MM.1S (cell line): ENCODE measurements at places on chromosomes 1 and 21.

- no peak for DNase-seq
Observed at GRCh38 chr1:183548116-183548515, 42.1 kb downstream of the NCF2 start.

- DNase-seq, result no peak
Observed at GRCh38 chr21:18335651-18336236, 67.8 kb downstream of the TMPRSS15 start.

GRCh38 chr1:240092301-240093119 is 827 bp downstream of the FMN2 start:
- no peak for DNase-seq

DNA sequence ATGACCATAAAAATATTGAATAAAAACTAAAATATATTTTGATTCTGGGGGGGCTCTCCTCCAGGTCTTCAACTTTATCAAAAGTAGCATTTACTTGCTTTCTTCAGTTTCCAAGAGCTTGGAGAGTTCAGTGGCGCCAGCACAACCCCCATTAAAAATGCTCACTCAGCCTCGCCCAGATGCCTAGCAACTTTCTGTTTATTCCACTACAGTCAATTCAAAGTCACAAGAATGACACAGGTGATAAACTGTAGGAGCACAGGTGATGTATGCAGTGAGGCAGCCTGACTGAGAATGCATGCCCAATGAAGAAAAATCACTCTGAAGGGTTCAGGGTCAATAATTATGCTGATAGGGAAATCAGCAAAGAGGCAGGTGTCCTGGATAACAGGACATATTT is 159.4 kb upstream of the ATP1B1 start:
- DNase-seq, result no peak

DNA sequence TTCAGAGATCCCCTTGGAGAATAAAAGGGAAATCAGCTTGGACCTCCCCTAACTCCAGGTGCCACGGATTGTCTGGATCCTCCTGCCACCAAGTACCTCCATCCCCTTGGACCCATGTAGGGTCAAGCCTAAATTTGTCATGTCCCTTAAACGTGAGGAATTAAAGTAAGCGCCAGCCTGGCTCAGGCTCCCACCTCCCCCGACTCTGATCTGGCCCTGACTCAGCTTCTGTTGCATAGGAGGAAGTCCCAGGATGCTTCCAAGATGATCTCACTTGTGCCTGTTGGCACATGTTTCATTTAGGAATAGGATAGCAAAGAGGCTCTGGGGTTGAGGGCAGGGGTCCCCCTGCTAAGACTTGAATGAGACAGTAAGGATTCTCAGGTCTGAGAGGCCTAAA is 231.9 kb upstream of the JUN start:
- no peak for DNase-seq

GRCh38 chr1:213659580-213660547 is 327.9 kb upstream of the PROX1 start:
- no peak for DNase-seq

GRCh38 chr1:7582460-7582972 is 188.6 kb upstream of the VAMP3 start:
- DNase-seq, result no peak

- no peak for DNase-seq
Observed at GRCh38 chr1:24862775-24863483, 67.1 kb downstream of the RUNX3 start.

- no peak for DNase-seq
Observed at GRCh38 chr1:89171067-89171438, 4.8 kb downstream of the GBP7 start.

DNA sequence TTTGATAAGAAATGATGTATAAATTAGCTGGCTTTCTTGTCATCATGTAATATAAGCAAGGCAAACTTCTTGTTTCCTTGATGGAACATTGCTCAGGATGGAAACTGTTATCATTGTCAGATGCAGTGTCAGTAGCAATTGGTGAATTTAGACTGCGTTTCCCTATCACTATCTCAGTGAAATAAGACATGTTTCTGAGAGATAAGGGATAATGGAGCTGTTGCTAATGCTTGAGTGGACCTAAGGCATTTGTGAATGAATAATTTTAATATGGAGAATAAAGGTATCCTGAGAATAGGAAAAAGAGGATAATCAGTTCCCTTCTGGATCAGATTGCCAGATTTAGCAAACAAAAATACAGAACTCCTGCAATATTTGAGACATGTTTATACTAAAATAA is 160.9 kb downstream of the HLX start:
- DNase-seq, result no peak

- no peak for DNase-seq
Observed at GRCh38 chr21:8993943-8994639, 1527.3 kb upstream of the TPTE start.

- DNase-seq, result peak; percentile 43
Observed at GRCh38 chr1:31901838-31902509, 36.2 kb downstream of the PTP4A2 start.

DNA sequence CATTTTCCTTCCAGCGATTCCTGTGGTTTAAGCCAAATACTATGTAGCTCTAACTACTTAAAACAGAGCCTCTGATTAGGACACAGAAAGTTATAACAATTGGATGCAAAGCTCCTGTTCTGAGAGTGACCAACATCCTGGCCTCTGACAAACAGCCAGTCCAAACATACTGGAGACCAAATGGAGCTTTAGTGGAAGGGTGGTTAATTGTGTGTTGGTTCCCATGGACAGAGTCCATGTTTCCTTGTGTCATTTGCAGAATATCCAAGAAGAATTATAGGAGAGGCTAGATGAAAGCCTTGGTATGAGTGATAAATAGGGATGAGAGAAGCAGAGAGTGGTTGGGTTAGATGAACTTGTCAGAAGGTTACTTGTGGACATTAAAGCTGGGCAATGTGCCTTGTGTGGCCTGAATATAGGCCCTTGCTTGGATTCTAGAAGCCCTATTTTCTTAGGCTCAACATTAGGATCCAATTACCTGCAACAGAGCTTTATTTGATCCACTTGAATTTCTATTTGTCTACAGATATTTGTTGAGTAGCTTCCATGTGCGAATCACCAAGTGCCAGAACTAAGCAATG is 180.5 kb upstream of the GORAB start:
- DNase-seq, result no peak

GRCh38 chr21:45309069-45309986 is 21.6 kb upstream of the POFUT2 start:
- peak; percentile 61 for DNase-seq

DNA sequence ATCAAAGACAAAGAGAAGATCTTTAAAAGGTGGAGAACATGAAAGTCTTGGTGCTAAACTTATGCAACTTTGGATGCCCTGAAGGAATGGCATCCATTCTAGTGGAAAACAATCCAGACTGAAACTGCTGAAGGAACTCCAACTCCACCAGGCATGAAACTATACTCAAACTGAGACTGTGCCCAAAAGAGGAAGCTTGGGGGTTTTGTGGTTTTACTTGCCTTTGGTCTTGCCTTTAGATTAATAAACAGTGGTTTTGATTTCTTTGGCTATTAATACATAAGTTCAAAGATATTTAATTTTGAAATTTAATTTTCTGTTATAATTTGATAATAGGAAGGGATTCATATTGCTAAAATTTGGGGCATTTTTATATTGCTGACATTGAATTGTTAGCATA is 17.4 kb upstream of the SLC30A10 start:
- peak; percentile 62 for DNase-seq

- DNase-seq, result no peak
Observed at GRCh38 chr1:47948126-47948525, 49.1 kb downstream of the TRABD2B start.

- no peak for DNase-seq
Observed at GRCh38 chr1:44547837-44548236, 126.4 kb downstream of the TMEM53 start.

GRCh38 chr1:13830616-13831280 is 130.8 kb downstream of the PRDM2 start:
- no peak for DNase-seq

- peak; percentile 12 for DNase-seq
Observed at GRCh38 chr21:16193496-16194094, 463.8 kb downstream of the USP25 start.

GRCh38 chr1:184743062-184743756 is 11.4 kb downstream of the EDEM3 start:
- peak; percentile 95 for DNase-seq

DNA sequence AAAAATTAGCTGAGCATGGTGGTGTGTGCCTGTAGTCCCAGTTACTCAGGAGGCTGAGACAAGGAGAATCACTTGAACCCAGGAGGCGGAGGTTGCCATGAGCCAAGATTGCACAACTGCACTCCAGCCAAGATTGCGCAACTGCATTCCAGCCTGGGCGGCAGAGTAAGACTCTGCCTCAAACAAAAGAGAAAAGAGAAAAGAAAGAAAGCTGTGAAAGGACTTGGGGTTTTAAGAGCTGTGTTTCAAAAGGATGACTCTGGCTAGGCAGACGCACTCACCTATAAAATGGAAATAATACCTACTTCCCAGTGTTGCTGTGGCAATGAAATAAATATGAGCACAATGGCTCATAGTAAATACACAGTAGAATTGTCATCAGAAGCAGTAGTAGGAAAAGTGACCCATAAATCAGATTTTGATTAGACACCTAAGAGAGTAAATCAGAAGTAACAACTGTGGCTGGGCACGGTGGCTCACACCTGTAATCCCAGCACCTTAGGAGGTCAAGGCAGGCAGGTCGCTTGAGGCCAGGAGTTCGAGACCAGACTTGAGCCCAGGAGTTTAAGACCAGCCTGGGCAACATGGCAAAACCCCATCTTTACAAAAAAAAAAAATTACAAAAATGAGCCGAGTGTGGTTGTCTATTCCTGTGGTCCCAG is 45.9 kb upstream of the PUM1 start:
- no peak for DNase-seq

DNA sequence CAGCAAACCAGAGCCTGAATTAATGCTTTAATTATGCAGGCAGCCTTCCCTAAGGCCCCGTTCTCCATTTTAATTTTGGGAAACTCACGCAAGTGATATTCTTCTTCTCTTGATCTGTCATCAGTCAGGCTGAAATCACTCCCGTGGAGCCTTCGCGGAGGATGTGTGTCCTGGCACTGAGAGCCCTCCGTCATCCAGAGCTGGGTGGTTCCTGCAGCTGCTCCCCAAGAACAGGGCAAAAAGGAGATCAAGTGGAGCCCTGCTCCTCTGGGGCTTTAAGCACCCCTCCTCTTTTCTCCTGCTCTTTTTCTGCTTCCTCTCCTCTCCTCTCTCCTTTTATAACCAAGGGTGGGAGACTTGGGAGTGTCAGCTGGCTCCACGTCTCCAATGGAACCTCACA is 133.2 kb upstream of the CACNA1E start:
- DNase-seq, result no peak

DNA sequence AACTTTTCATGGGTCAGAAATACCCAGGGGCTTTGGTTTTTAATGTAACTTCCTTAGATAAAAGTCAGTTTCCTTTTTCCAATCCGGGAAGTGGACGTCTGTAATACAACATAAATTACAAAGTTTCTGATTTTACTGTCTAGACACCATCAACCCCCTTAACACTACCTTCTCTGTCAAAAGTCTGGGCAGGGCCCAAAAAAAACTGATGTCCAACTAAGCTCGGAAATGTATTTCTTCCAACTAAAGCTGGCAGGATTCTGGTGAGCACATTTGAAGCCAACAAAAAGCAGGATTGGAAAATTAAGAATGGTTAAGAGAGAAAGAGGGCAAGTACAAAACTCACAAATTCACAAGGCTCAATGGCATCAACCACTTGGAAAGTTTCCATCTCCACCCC is 24.3 kb downstream of the DDAH1 start:
- no peak for DNase-seq

- DNase-seq, result no peak
Observed at GRCh38 chr1:61455400-61455799, 269.5 kb downstream of the TM2D1 start.

DNA sequence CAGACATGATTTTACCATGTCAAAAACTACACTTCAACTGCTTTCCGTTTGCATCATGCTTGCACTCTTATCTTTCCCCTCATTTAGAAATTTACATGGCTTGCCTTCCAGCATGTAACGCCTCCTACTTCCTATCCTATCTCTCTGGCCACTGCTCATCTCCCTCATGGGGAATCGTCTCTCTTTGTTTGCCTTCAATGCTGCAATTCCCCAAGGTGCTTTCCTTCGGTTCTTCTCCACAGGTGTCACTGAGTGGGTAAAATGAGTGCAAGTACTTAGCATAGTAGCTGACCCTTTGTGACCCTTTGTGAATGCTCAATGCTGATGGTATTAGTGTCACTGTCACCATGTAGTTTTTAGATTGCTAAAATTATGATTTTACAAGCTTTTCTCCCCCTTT is 63.1 kb downstream of the APP start:
- no peak for DNase-seq

DNA sequence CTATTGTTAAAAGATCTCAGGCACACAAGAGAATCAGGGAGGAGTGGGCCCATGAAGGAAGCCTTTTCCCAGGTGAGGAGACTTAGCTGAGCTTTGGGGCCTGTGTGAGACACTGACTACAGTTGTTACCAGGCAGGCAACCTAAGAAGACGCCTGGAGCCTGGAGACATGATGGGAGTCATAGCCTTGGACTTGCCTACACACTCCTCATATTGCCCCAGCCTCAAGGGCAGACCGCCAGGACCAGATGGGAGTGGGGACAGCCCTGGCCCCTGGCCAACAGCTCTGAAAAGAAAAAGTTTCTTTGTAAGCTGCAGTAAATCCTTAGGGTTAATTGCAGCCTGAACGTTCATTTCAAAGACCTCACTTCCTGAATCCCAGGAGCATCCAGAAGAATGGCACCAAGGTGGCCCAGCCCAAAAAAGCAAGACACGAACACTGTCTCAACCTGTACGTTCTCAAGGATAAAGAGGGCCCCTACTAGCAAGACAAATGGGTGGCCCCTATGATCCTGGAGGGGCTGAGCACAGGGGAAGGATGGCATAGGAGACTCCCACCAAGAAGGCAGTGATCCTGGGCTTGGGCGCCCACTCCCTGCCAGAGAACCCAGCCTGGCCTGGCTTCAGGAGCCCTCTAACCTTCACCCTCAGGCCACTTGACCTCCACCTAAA is 33.2 kb upstream of the BTG2 start:
- DNase-seq, result no peak

- DNase-seq, result no peak
Observed at GRCh38 chr1:46490656-46491442, 1.2 kb downstream of the DMBX1 start.

DNA sequence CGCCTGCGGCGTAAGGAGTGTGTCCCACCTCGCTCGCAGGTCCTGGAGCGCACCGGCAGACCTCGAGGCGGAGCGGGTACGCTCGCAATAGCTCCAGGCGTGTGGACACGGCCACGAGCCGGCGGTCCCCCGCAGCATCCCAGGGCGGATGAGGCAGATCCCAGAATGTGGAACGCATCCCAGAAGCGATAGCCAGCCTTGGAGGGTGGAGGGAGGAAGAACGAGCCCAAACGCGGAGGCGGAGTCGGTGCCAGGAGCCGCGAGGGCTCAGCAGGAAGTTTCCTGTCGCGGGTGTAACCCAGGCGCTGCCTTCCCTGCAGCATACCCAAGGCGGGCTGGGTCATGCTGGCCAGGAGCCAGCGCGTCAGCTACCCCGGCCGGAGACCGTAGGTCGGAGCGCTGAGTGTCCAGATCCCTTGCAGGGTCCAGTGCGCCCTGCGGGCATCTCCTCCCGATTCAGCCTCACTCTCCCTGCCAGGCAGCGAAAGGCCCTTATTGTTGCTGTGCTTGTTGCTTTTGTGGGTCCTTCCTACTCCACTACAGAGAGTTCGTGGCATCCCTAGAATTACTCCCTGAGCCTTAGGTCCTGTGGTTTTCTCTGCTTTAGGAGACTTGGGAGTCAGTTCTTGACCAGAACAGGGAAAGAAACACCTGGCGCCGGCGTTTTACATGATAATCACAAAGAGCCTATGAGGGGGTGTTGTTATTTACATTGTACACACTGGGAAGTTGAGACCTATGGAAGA is 27.7 kb downstream of the STYXL2 start:
- no peak for DNase-seq

- DNase-seq, result peak; percentile 93
Observed at GRCh38 chr1:175209493-175209921, 16.9 kb upstream of the KIAA0040 start.
